ENCODE measurements at places on chromosomes 1 and 21.
A peak's percentile ranks its signal among the peaks of the same experiment; 100 is the strongest.

GRCh38 chr21:44761011-44761729 is 40.5 kb downstream of the UBE2G2 start:
- DNase-seq, result peak; percentile 14

DNA sequence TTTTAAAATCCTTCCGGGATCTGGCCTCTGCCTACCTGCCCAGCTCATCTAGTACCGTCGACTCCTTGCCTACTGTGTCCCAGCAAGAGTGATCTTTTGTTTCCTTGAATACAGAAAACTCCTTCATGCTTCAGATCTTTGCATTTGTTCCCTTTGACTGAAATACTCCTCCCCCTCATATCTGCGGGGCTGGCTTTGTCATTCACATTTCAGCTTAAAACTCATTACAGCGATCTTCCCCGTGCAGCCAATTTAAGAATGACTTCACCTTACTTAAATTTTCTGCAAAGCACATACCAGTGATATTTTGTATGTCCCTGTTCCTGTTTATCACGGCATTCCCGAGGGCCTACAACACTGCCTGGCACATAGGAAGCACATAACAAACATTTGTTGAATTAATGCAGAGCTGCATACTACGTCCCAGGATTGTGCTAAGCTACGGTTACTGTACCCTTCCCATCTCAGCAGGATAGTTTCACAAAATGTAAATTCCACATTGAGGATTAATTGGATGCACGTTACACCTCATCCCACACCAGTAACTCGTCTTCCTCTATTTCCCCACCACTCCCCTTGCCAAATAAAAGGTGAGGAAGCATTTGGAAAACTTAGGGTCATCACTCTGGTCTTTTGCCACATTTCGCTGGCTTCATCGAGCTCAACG is 837 bp upstream of the DESI2 start:
- DNase-seq, result no peak

DNA sequence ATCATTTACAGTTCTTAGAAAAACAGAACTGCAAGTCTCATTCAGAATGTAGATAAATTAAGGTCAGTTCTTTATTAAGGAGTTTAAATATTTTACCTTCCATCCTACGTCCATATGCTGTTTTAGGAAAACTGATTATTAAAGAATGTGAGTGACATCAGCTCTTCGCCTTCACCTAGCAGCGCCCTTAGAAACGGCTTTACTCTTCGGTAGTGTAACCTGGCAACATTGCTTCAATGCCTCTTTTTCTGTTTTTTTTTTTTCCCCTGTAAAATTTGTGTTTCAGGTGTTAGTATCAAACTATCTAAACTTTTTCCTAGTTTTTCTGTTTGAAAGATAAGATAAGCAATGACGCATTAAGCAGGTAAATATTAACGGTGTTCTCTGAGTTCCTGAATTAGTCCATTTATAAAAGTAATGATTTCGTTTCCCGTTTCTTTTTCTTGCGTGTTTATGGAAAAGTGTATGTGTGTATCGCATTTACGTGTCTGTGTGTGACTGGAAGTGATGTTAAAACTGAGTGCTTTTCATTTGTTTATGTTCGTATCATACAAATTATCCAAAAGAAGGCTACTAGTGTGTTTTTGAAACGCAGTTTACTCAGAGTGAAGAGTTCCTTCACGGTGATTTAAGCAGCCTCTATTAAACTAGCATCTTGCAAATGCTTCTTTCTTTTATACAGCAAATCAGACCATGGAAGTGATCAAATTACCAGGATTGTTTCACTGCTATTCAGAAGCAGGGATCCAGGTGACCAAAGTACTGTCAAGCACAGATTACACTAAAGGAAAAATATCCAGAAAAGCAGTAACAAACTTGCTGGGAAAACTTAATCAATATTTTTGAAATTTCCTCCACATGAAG is 139.0 kb downstream of the SDCCAG8 start:
- no peak for DNase-seq

DNA sequence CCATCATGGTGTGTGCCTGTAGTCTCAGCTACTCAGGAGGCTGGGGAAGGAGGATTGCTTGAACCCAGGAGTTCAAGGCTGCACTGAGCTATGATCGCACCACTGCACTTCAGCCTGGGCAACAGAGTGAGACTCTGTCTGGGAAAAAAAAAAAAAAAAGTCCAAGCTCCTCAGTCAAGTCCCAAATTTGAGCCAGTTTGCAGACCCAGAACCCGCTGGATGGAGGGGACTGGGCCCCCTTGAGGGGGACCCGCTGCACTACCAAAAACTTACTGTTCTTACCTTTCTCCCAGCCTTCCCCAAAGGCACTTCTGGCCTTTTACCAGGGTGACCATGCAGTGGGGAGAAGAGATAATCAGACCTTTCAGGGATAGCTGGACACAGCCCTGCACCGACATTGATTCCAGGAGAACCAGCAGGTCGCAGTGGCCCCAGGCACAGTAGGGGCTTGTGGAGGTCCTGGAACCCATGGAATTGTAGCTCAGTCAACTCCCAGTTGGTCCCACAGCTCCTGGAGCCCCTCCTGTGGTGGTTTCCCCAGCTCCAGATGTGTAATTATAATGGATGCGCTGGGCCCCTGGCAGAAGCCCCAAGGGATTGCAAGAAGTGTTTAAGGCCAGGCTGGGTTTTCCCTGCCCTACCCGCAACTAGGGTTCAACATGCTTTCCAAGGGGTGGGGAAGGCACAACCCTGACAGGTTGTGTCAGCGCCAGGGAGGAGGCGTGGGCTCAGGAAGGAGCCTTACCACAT is 4.1 kb upstream of the WNT9A start:
- no peak for DNase-seq

DNA sequence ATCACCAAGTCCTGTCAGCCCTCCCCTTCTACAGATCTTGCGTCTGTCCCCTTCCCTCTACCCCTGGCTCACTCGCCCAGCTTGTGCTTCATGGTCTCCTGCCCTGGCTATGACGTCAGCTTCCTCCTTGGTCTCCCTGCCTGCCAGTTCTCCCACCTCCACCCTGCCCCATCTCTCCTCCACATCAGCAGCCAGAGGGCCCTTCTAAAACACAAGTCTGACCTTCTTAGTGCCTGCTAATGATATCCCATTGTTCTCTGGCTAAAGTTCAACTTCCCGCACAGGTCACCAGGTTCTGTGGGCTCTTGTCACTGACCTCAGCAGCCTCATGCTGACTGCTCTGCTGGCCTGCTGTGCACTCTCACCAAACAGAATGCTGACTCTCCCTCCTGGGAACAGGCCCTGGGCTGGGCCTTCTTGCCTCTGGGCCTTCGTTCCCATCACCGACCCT is 24.7 kb upstream of the MYCL start:
- peak; percentile 20 for DNase-seq

DNA sequence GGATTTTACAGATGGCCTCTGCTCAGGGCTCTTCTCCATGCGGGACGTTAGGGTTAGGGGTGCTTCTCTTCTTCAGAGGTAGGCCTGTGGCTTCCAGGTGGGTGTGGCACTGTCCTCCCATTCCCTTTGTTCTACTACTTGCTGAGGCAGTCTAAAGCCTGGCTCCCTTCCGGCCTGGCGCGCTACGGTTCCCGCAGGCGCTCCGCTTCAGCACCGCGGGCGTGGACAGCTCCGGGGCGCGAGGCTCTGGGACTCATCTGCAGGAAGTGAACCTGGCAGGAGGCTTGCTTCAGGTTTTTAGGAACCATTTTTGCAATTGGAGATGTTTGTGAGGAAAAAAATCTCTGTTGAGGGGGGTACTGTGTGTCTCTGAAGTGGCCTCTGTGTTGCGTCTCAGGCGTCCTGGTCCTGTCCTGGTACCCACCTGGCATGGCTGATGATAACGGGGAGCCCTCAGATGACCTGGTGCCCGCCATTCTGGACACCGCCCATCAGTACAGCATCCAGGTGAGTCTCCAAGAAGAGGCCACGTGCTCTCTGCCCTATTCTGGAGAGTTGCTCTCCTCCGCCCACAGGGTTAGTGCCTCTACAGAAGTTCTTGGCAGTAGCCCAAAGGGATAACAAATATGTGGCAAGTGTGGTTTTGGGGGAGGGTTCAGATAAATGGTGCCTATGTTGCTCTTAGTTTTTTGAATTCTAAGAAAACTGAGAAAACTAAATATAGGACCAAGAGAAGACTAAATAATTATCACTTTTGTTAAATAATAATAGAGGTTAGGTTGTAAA is 1.9 kb downstream of the MANEAL start:
- peak; percentile 47 for DNase-seq

GRCh38 chr21:45169682-45170081 is 95.3 kb downstream of the ADARB1 start:
- no peak for DNase-seq

- no peak for DNase-seq
Observed at GRCh38 chr1:47644212-47644573, 206.3 kb downstream of the FOXD2 start.

- DNase-seq, result no peak
Observed at GRCh38 chr1:193131266-193131860, 9.5 kb downstream of the CDC73 start.

- DNase-seq, result peak; percentile 61
Observed at GRCh38 chr1:160646711-160647328, at the start of gene SLAMF1. Gene SLAMF1, minus strand, starts transcription at chr1:160647044. Its CDS starts 99 bp downstream, at chr1:160646945.

DNA sequence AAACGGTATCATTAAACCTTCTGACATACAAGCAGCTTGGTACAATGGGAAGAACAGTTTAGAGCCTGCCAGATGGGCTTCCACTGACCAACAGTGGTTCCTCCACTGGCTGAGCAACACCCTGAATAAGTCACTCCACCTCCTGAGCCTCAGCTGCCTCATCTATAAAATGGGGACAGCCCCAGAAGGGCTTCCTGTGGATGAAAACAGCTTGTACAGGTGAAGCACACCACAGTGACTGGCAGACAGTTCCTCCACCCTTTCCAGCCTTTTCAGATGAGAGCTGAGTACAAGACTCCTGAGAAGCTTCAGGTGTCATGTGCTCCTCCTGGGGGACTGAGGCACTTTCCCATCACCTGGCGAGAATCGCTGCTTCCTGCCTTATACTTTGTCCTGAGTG is 2.1 kb downstream of the CAPZB start:
- DNase-seq, result peak; percentile 44

- no peak for DNase-seq
Observed at GRCh38 chr21:14913638-14914037, 151.2 kb downstream of the NRIP1 start.

GRCh38 chr1:193767886-193768285 is 581.5 kb upstream of the B3GALT2 start:
- DNase-seq, result no peak

DNA sequence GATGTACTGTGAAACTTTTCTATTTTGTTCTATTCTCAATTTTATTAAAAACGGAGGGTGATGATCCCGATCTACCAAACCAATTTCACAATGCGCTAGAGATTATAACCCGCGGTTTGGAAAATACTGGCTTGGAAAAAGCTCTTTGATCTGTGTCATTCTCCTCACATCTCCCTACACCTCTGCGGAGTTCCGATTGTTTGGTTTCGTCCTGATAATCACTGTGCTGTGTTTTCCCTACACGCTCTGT is 536 bp upstream of the ABCD3 start:
- DNase-seq, result no peak

DNA sequence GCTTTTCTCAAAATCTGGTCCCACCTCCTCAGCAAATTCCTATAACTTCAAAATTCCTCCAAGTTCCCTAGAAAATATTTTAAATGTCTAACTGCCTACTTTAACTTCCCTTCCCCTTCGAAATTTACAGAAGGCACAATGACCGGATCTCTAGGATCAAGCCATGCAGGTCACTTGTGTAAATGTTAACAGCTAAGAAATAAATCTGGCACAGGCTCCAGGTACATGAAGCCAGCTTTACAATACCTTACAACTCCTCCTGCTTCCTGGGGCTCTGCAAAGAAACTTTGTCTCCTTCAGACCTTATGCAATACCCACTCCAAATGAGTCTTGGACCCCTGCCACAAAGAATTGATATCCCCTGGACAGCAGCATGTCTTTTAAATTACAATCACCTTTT is 1164.2 kb downstream of the BRINP3 start:
- no peak for DNase-seq

GRCh38 chr1:172138634-172139033 is 281.9 kb upstream of the C1orf105 start:
- DNase-seq, result no peak

Measured in CD4-positive, alpha-beta T cell treated with Interleukin-6 for 4 hours (primary cell).